T-helper 2 cell (primary cell): ENCODE measurements at places on chromosomes 7 and 10.

DNA sequence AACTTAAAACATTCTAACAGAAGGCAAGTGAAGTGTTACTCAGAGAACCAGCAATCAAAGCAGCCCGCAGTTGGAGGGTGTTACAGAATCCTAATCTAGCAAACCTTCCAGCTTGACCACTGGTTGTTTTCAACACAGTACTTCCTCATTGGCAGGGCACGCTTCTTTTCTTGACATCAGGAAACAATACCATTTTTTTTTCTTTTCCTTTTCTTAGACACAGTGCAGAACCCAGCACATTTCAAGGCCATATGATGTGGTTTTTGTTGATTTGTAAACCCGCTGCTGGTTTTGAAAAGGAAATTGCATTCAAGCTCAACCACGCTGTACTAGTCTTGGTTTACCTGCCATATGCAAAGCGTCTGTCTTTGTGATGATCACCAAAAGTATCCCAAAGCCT is 33.4 kb downstream of the RHOBTB1 start:
- no peak for DNase-seq

- DNase-seq: no peak
These were observed 589.9 kb upstream of the TEX47 start for GRCh38 chr7:89385411-89385810.

DNA sequence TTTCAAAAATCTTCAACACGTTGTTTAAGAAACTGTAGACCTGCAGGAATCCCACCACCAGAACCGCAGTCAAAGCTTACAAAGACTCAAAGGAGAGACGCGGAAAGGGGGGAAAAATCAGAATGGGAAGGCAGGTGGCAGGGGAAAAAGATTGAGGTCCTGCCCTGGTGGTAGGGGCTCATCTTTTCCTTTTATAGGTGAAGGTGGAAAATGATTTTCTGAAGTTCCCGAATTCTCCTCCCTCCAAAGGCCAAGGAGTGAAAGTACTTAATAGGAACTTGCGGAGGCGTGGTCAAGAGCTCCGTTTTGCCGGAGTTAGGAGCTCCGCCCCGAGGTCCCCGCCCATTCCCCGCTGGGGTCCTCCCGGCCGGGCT is 724 bp downstream of the BBIP1 start:
- DNase-seq: no peak

DNA sequence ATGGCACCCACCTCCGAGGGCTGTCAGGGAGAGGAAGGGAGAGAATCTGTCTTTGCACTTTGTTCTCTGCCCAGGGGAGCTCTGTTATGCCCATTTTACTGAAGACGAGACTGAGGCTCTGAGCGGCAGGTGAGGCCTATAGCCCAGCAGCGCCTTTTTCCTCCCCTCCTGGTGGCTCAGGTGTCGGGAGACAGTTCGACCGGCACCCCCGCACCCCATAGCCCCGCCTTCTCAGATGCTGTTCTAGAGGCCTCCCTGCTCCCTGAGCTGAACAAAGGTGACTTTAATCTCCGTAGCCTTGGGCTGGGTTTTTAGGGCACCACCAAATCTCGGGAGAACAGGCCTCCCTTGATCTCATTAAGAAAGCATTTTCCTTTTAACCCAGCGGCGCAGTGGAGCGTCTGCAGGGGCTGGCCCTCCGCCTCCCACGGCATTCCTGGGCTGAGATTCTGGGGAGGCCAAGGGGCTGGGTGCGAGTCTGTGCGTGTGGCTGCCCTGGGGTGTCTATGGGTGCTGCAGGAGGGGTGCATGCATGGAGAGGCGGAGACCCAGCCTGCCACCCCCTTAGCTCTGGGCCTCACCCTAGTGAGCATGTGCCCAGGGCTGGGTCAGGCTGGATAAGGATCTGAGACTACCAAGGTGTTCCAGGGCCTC is 3.3 kb downstream of the LFNG start:
- DNase-seq: no peak

DNA sequence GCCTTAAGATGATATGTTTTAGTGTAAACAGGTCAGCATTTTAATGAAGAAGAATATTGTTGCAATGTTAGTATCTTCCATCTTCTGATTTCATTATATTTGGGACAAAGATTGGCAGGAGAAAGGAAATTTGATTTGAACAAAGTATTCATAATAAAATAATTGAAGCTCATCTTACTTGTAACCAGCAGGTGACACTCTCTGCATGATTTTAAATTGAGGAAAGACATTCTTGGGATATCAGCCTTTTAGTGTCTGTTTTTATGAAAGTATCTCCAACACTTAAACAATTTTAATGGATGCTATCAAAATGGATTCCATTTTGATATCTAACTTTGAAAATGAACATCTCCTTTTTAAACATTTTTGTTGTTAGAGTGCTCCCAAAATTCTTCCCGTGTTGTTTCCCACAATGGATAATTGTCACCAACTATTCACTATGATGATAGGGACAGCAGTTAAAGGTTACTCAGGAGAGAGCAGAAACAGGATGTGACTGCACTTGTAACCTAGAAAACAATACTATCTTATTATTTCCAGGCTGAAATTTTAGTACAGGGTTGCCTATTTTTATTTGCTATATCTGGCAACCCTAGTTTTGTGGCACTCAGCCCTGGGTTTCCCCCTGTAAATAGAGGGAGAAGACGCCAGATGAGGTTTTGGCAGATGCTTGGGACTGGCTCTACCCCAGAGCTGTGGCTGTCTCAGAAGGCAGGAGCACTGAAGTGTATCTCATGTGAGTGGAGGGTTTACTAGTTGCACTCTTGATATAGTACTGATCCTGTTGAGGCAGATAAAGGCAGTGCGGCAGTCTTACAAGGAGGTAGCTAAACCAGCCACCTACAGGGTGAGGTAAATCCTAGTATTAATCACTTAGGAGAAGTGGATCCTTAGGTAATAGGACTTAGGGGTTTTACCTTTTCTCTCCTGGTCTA is 31.0 kb upstream of the ABCB4 start:
- no peak for DNase-seq

DNA sequence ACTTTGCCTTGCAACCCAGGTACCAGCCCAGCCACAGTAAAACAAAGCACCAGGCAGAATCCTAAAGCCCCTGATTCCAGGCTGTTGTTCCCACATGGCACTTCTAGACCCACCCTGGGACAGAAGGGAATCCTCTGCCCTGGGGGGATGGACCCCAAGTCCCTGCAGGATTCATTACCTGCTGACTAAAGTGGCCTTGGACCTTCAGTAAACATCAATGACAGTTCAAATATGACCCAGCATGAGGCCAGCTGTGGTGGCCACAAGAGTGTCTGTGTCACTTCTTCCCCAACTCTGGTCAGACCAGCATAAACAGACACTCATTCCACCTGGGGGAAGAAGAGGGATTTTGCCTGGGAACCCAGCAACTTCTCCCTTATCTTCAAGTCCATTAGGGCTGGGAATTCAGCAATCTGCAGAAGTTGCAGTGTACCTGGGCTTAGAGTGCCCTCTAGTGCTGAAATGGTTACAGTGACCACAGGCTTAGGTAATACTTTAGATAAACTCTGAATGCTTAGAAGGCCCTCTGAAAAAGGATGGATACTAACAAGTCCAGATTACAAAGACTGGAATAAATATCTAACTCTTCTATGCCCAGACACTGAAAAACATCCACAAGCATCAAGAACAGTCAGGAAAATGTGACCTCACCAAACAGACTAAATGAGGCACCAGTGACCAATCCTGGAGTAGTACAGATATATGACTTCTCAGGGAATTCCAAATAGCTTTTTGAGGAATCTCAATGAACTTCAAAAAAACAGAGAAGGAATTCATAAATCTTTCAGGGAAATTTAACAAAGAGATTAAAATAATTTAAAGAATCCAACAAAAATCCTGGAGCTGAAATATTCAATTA is 108.5 kb upstream of the TMEM168 start:
- no peak for DNase-seq

DNA sequence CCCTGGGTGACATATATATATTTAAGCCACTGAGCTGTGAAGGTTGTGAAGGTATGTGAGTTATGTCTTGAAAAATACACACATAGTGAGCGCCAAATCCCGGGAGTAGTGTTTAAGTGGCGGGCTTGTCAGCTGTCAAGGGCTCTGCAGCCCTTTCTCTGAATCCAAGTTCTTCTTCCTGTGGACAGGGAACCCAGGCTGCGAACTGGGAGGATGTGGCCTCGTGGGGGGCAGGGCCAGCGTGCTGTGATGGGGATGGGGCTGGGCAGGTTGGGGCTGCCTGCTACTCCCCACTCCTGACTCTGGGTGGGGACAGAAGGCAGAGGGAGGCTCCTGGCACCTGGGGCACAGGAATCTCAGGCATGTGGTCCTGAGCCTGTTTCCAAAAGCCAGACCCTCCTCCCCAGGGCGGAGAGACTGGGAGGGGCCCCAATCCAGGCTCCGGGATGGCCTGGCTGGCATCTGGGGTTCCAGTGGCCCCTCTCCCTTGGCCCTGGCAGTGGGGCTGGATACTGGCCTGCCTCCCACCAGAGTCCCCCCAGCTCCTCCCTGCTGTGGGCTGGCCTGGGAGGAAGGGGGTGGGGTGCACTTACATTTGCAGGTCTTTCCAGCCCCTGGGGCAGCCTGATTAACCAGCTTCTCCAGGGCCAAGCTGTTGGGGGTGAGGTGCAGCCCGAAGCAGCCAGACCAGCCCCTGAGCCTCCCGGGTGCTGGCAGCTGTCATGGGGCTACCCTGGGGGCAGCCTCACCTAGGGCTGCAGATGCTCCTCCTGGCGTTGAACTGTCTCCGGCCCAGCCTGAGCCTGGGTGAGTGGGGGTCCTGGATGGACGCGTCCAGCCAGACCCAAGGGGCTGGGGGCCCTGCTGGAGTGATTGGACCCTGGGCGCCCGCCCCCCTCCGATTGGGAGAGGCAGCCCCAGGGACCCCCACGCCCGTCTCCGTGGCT is at the start of gene UPK3B:
Gene UPK3B, plus strand, starts transcription at position 622 of the 947 bp plus-strand sequence. Its CDS starts 101 bp downstream, at position 723.
- no peak for DNase-seq

- no peak for DNase-seq
These were observed 188.4 kb downstream of the DYNC1I1 start for GRCh38 chr7:95960706-95961244.

- DNase-seq: no peak
These were observed 4.4 kb upstream of the HOXA11 start for GRCh38 chr7:27189295-27189996.
